ENCODE measurements at places on chromosomes 3 and 15. TPM values are rescaled to one million over a fixed set of nuclear protein-coding genes. Genes with fewer than 3 reads are reported as not detected.

The SLC38A3 gene
- total RNA-seq, result 0.13 TPM

The ISL2 gene
- under 0.01 TPM for total RNA-seq

The GPD1L gene
- total RNA-seq, result 17.3 TPM

The LDHAL6B gene
- total RNA-seq, result not detected

The RSL24D1 gene
- 55.3 TPM for total RNA-seq

The CDC25A gene
- 10.8 TPM for total RNA-seq

The APBA2 gene
- 3.1 TPM for total RNA-seq

The CNTN3 gene
- 0.44 TPM for total RNA-seq

The NDN gene
- 9.9 TPM for total RNA-seq

The PLD1 gene
- total RNA-seq, result 98.1 TPM

The CCK gene
- total RNA-seq, result not detected

The CACNA1D gene
- not detected for total RNA-seq

The PP2D1 gene
- total RNA-seq, result not detected

The CCR3 gene
- not detected for total RNA-seq

The SLC35G2 gene
- total RNA-seq, result 16.8 TPM

The KCNAB1 gene
- total RNA-seq, result 0.13 TPM

The PRKCI gene
- total RNA-seq, result 25.4 TPM

The LRRC15 gene
- not detected for total RNA-seq

The KIAA1143 gene
- 18.6 TPM for total RNA-seq

The MAGEL2 gene
- not detected for total RNA-seq

The FOXL2 gene
- not detected for total RNA-seq

The TM4SF18 gene
- total RNA-seq, result 498 TPM

The CHL1 gene
- not detected for total RNA-seq

The HYKK gene
- total RNA-seq, result 1.3 TPM

The FGD5 gene
- 141 TPM for total RNA-seq

The DNAJC17 gene
- 21.2 TPM for total RNA-seq

All from bladder microvascular endothelial cell (primary cell).